ENCODE measurements at places on chromosomes 12 and 14.

DNA sequence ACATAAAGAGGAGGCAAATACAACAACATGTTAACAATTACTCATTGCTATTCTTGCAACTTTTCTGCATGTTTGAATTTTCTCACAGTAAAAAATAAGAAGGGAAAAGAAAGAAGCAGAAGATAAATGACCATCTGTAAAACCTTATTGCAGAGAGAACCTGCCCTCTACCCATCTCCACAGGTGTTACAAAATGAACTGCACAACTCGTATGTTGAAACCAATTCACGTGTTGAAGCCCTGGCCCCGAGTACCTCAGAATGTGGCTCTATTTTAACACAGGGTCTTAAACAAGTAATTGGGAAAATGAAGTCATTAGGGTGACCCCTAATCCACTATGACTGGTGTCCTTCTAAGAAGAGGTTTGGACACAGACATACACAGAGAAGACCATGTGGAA lies 39.5 kb downstream of the FOXN3 start:
- DNase-seq = no peak

GRCh38 chr12:70049596-70050360 lies 193.5 kb upstream of the CNOT2 start:
- DNase-seq = no peak

GRCh38 chr14:42909659-42910058 lies 1303.0 kb downstream of the LRFN5 start:
- no peak for DNase-seq

- no peak for DNase-seq
These were observed 4.6 kb upstream of the NFATC4 start for GRCh38 chr14:24363401-24363800.

- no peak for DNase-seq
These were observed 101.4 kb downstream of the KCNMB4 start for GRCh38 chr12:70467476-70467875.

GRCh38 chr12:124236625-124237031 lies 58.3 kb upstream of the RFLNA start:
- peak; percentile 60 for DNase-seq

GRCh38 chr14:24895243-24895583 lies 154.7 kb downstream of the STXBP6 start:
- DNase-seq = peak; percentile 37

- DNase-seq = no peak
These were observed 229.0 kb upstream of the DIO3 start for GRCh38 chr14:101332281-101332680.

DNA sequence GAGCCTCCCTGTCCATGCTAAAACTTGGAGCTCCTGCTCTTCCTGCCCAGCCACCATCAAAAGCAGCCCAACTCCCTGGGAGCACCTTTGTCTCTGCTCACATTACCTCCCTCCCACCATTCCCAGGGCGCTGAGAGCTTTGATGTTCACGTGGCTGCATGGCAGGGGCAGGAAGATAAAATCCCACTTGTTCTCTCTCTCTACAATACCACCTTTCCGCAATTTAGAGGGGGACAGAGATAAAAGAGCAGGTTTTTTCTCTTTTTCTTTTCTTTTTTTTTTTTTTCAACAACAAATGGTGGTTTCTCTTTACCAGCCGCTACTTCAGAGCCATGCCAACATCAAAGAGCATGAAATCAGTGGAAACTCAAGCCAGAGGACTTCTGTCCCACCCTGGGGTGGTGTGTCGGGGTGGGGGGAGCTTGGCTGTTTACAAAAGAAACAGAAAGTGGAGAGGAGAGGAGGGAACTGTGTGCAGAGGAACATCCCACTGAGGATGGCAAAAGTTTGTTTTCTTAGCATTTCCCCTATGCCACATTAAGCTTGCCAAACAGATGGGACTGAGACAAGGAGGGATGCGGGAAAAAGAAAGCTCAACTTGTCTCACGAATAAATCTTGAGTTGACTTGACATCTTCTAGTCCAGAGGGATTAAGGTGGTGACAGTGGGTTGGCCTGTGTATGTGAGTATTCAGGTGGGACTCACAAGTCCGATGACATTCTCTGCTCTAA lies 103.7 kb upstream of the NUDT4 start:
- peak; percentile 4 for DNase-seq

DNA sequence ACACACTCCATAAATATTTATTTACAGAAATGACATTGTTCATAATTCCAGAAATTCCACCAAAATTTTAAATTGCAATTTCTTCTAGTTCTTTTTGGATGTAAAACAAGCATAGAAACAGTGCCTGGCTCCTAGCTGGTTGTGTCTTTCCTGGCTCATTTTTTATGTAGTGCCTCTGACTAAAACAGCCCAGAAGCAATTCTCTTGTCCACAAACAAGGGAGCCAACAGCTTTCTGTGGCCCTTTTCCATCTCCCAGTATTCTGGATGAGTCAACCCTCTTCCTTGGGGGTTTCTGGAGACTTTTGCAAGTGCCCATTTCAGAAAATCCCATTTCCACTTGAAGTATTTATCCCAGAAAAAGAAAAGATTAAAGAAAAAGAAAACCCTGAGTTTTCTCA lies 141.4 kb downstream of the PHLDA1 start:
- no peak for DNase-seq

DNA sequence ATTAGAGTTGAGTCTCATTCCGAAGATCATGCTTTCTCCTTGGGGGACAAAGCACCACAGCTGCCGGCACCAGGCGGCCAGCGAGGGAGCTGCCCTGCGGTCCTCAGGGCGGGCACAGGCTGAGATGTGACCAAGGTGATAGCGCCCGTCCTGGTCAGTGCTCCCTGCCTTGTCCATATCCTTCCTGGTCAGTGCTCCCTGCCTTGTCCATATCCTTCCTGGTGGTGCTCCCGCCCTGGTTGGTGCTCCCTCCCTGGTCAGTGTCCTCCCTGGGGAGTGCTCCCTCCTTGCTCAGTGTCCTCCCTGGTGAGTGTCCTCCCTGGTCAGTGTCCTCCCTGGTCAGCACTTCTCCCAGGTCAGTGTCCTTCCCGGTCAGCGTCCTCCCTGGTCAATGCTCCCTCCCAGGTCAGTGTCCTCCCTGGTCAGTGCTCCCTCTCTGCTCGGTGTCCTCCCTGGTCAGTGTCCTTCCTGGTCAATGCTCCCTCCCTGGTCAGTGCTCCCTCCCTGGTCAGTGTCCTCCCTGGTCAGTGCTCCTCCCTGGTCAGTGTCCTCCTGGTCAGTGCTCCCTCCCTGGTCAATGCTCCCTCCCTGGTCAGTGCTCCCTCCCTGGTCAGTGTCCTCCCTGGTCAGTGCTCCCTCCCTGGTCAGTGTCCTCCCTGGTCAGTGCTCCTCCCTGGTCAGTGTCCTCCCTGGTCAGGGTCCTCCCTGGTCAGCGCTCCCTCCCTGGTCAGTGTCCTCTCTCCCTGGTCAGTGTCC lies 92.2 kb downstream of the ADGRD1 start:
- DNase-seq = no peak

GRCh38 chr12:93191956-93192355 lies 185.8 kb upstream of the NUDT4 start:
- DNase-seq = peak; percentile 84
